Activated T-helper 1 cell treated with Interleukin-2 at 50 U/mL for 16 hours (primary cell): ENCODE measurements at places on chromosomes 6 and 20.

GRCh38 chr6:157075549-157076450 lies 247.5 kb downstream of the TMEM242 start:
- DNase-seq = no peak

GRCh38 chr20:33351696-33352095 lies 49.6 kb downstream of the CDK5RAP1 start:
- no peak for DNase-seq

DNA sequence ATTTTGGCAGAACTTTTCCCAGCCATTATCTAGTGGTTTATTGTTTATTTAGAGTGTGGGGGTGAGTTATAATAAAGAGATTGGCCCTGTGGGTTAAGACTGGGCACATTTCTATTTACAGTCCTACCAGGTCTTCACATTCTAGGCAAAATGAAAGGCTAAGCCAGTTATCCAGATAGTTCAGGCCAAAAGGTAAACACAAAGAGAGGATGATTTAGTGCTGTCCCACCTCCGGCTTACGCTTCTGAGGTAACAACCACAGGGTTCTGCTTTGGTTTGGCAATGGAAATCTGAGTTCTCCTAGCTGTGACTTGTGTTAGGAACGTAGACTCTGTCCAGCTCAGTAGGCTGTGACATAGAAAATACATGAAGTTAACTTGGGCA lies 50.3 kb upstream of the PTPRK start:
- no peak for DNase-seq

- DNase-seq = peak; percentile 10
Measured at GRCh38 chr6:1527073-1527457, 82.7 kb upstream of the FOXC1 start.

DNA sequence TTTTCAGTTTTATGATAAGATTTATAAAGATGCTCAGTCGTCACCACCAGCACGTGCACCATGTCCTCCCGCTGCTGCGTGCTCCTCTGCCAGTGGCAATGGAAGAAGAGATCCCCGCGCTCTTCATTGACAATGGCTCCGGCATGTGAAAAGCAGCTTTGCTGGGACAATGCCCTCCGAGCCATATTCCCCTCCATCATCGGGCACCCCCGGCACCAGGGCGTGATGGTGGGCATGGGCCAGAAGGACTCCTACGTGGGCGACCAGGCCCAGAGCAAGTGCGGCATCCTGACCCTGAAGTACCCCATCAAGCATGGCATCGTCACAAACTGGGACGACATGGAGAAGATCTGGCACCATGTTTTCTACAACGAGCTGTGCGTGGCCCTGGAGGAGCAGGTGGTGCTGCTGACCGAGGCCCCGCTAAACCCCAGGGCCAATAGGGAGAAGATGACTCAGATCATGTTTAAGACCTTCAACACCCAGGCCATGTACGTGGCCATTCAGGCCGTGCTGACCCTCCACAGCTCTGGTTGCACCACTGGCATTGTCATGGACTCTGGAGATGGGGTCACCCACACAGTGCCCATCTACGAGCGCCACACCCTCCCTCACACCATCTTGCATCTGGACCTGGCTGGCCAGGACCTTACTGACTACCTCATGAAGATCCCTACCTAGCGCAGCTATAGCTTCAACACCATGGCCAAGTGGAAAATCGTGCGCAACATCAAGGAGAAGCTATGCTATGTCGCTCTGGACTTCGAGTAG lies 34.3 kb upstream of the ENPP5 start:
- no peak for DNase-seq

DNA sequence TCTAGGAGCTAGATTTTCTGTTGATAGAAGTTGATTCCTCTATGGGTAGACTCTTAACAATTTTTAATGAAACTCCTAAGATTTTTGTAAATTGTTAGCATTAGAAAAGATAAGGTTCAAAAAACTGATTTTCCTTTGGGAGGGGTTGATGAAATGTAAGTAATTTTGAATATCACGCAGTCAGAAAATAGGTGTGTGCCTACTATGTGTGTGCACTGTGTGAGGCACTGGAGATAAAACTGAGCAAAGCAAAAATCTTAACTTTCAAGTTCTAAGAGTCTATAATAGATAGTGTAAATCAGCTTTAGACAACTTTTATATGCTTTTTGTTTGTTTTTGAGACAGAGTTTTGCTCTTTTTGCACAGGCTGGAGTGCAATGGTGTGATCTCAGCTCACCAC lies 53.3 kb downstream of the FAM217A start:
- no peak for DNase-seq

- no peak for DNase-seq
Measured at GRCh38 chr6:42229506-42230119, 12.0 kb upstream of the MRPS10 start.

DNA sequence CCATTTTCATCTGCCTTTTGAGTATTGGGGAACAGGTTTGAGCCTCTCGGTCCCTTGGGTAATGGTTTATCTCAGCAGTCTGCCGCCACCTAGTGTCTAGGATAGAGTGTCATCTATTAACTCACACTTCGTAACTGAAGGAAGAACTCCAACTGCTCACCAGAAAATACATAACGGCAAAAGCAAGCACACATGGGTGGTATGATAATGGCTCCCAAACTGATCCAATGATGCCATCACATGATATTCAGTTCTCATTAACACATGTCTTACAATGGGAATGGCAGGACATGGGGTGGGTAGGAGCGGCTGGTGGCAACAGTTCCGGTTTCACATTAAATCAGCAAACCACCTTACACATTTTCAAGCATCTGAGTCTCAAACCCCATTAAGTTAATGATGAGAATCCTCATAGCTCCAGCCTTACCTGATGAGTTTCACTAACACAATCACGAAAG lies 110.7 kb upstream of the PHACTR1 start:
- no peak for DNase-seq

DNA sequence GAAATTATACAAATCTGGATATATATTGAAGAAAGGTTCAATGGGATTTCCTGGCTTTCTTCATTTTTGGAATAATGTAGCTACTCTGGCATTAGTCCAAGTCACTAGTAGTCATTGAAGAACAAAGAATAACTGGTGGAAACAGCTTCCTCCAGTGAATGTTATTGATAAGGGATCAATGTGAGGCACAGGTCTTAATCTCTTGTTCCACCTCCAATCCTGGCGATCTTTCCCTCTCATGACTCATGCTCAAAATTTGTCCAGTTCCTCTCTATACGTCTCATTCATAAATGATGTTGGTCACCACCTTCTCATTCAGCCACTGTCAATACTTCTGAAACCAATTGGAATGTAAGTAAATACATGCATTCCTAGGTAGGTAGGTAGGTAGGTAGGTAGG lies 185.0 kb upstream of the BMP2 start:
- no peak for DNase-seq

- DNase-seq = no peak
Measured at GRCh38 chr6:55994531-55994930, 119.1 kb upstream of the BMP5 start.

DNA sequence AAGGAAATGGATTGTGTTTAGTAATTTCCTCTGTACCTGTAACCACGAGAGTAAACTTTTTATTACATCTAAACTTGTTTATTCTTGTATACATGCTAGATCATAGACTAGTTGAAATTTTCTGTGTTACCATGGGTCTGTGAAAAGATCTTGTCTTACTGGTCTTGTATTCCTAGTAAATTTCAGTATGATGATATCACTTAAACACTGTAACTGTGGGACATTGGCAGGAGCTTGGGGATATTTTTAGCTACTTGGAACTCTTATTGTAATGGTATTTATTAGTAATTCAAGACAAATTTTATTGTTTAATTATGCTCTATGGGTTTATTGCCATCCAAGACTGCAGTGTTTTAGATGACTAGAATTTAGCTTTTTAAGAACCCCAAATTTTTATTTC lies 25.9 kb upstream of the TULP4 start:
- no peak for DNase-seq

GRCh38 chr20:19026901-19027644 lies 185.4 kb upstream of the SLC24A3 start:
- no peak for DNase-seq

GRCh38 chr6:111973118-111973761 lies 80.7 kb upstream of the CCN6 start:
- peak; percentile 52 for DNase-seq

- no peak for DNase-seq
Measured at GRCh38 chr6:52438926-52439325, 18.8 kb downstream of the EFHC1 start.

DNA sequence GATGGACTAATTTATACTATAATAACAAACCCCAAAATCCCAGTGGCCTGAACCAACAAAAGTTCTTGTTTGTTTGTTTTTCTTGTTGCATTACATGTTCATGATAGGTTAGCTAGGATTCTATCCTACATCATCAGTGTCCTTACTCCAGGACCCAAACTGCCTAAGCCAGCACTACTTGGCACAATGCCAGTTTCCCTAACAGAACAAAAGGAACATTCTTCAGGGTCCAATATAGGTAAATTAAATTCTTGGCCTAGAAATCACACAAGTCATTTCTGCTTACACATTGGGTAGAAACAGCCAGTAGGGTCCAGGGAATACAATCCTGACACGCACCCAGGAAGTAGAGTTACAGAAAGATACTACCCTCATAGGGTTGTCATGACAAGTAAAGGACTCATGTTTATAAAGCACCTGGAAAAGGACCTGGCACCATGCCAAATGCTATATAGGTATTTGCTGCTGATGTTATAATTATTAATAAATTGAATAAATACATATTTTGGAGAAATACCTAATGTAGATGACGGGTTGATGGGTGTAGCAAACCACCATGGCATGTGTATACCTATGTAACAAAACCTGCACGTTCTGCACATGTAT lies 38.8 kb downstream of the RCAN2 start:
- no peak for DNase-seq

GRCh38 chr20:34732523-34732922 lies 28.4 kb downstream of the TP53INP2 start:
- DNase-seq = no peak

GRCh38 chr6:41376176-41376575 lies 40.8 kb downstream of the NCR2 start:
- no peak for DNase-seq

- DNase-seq = no peak
Measured at GRCh38 chr20:16541226-16541625, 32.0 kb downstream of the KIF16B start.

DNA sequence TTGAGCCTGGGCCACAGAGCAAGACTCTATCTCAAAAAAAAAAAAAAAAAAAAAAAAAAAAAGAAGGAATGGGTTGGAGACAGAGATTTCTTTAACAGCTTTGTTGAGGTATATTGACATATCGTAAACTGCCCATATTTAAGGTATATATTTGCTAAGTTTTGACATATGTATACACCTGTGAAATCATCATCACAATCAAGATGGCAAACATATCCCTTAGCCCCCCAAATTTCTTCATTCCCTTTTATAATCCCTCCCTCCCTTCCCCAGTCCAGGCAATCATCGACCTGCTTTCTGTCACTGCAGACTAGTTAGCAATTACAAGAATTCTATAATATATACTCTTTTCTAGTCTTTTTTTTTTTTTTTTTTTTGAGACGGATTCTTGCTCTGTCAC lies 29.0 kb downstream of the SERPINB1 start:
- no peak for DNase-seq

DNA sequence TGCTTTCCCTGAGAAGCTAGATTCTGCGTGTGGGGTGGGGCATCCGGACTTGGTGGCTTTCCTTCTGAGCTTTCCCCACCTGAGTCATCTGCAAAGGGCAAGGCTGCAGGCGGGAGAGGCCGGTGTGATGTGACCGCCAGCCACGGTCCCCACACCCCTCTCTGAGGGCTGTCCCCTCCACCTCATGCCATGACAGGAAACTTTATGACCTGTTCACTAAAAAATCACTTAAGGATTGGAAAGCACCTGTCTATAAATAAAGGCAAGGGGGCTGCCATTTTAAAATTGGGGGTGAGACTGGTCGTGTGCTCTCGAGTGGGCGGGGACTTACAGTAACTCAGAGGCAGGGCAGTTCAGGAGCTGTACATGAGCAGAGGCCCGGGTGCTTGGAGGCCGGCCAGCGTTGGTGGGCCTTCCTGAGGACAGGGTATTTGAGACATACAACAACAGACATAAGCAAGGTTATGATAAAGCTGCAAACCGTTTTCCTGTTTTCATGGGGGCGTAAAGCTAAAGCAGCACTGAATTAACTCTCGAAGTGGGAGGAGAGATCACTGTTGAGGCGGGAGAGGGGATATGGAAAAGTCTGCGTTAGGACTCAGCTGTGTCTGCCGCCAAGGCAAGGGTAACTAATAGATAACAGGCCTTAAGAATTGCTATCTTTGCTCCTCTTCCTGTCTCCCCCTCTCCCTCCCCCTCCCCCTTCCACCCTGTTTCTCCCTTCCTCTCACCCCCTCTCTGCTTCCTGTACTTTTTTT lies 16.1 kb upstream of the SERPINB1 start:
- DNase-seq = peak; percentile 53

- DNase-seq = no peak
Measured at GRCh38 chr6:11431455-11431937, 106.1 kb upstream of the TMEM170B start.

GRCh38 chr6:152112491-152113261 lies 305.2 kb downstream of the ESR1 start:
- DNase-seq = no peak

DNA sequence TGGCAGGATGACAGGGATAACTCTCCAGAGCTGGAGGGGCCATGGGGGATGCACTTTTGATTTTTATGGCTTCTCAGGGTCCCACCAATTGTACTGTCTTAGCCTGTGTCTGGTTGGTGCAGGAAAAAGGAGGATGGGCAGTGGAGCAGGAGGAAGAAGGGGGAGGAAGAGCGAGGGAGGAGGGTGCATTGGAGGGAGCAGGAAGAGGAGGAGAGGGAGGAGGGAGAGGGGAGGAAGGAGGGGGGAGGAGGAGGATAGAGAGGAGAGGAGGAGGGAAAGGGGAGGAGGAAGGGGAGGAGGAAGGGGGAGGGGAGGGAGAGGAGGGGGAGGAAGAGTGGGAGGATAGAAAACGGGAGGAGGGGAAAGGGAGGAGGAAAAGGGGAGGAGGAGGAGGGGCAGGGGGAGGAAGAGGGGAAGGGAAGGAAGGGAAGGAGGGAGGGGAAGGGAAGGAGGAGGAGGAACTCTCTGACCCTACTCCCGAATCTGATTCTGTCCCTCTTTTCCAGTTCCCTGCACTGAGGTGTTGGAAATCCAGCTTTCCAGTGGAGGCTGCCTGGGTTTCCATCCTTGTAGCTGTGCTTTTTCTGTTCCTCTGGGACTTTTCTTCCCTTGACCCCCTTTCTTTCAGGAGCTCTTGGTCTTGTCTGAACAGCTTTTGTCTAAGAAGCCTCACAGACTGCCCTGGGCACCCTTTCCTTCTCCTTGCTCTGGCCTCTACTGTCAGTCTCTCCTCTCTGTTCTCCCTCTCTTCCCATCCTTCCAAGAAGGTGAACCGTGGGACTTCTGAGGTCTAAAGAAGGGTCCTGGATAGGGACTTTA lies 149.4 kb downstream of the DHX35 start:
- no peak for DNase-seq

GRCh38 chr6:31842053-31842452 lies 14.5 kb downstream of the HSPA1B start:
- DNase-seq = no peak

DNA sequence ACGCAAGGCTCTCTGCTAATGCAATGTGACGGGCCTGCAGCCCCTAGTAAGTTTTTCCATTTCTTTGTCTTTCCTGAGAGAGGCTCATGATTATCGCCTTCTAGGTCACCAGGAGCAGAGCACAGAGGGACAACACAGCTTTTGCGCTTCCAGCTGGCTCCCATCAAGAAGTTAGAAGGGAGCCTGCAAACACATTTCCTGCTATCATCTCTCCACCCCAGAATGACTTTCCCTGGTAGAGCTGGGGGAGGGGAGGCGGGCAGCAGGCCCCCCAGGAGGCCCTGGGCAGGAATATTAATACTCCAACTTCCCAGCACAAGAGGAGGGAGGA lies 35.7 kb upstream of the CCDC167 start:
- no peak for DNase-seq

- DNase-seq = peak; percentile 18
Measured at GRCh38 chr20:38870733-38871559, 55.3 kb upstream of the FAM83D start.

GRCh38 chr20:11219192-11219591 lies 545.4 kb upstream of the JAG1 start:
- DNase-seq = no peak
